Germinal center (tissue), 1 donor: ENCODE measurements at places on chromosomes 16 and 17.

GRCh38 chr17:75878174-75878998, at the start of gene TRIM47:
TSS of gene TRIM47 (minus strand) at chr17:75878581. CDS start at chr17:75878548, 33 bp downstream.
- no peak for DNase-seq

DNA sequence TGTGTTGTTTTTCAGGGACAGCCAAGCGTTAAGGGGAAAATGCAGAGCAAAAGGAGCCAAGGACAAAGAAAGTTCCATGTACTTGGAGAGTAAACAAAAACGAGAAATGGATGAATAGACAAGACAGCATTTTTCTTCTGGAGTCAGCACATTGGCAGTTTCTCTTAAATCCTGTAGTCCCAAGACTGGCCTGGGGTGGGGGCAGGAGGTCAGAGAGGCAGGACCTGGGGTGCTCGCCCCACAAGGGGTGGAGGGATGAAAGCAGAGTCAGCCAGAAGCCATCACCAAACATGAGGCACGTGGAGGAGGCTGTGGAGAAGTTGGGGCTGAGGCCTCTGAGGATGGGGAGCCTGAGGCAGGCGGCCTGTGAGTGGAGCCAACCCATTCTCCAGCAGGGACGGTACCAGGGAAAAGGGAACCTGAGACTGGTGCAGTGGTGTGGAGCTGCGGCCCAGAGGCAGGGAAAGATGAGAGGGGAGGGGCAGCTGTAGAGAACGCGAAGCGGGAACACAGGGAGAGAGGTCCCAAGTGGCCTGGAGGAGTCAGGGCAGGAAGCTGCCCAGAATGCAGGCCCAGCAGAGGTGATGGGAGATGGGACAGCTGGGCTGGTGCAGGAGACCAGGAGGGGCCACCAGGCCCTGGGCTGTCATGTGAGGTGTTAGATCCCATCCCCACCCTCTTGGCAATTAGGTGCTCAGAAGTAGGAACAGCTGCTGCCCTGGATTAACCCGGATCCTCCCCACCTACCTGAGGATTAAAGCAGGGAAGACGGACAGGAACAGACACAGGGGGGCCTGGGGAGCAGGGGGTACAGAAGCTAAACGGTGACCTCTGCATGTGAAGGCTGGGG, 3.3 kb downstream of the TLCD3B start:
- no peak for DNase-seq

- DNase-seq = no peak
Observed at GRCh38 chr17:44518032-44518431, 14.8 kb upstream of the GPATCH8 start.

GRCh38 chr16:69301187-69301586, 10.0 kb upstream of the VPS4A start:
- no peak for DNase-seq

- no peak for DNase-seq
Observed at GRCh38 chr17:80290156-80290555, 29.5 kb downstream of the RNF213 start.

GRCh38 chr17:63961355-63962212, 11.1 kb downstream of the SCN4A start:
- DNase-seq = peak; percentile 82

DNA sequence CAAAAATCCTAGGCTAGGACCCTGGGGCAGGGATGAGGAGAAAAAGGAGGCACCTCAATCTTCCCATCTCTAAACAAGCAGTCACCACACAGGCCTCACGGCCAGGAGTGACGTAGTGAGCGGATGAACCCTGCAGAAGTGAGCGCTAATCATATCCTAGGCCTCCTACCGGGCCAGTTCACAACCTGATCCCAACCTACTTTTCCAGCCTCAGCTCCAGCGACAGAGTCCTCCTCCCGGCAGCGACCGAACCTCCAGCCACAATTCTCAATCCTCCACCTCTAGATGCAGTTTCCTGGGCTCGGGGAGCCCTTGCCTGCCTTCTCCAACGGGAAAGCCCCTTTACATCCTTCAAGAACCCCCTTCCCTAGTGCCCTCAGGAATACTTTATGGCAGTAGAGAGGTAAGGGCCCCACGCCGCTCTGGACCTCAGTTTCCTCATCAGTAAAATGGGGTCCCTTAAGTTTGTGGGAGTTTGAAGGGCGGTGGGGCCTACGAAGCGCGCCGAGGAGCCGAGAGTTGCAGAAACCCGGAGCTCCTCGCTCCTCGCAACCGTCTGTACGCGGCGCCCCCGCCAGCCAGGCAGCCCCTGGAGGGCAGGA, 1.4 kb downstream of the ZNF668 start:
- peak; percentile 42 for DNase-seq

DNA sequence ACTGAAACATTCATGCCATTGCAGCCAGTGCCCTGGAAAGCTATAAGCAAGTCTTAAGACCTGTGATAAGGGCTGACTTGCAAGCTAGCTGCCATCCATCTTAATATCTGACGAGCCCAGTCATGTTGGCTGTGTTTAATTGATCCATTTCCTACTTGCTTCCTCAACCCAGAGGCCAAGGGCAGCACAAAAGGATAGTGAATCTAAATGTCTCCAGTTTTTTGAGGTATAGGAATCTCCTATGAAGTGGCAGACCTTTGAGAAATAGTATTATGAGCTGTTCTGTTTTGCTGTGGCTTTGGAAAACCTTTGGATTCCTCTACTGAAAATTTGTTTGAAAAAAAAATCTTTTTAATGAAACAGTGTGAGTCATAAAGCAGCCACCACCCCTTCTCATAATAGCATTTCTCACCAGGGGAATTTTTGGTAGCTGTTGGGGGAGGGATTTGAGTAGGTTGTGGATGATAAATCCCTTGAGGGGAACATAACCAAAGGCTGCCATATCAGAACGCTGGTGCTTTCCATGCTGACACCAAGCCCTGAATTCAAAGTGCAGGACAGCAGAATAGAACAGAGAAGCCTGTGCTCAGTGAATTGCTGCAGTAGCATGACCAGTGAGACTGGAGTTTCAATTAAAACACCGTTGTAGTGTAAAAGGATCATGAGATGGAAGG, 12.9 kb downstream of the ZNRF1 start:
- no peak for DNase-seq

GRCh38 chr17:39026980-39027451, 59.8 kb upstream of the FBXO47 start:
- DNase-seq = no peak

DNA sequence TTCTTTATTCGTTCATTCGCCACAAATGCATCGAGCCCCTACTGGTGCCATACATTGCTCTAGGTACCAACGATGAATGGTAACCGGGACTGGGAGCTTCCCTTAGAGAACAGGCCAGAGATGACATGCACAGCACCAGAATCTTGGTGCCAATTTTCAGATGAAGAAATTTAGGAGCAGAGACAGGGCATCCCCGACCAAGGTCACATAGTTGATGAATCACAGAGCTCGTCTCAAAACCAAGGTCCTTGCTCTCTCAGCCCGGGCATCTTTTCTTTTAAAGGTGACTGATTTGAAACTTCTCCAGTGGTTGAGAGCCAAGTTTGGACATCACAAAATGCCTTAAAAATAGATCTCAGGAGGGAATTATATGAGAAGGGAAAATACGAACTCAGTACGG, 73.2 kb upstream of the C16orf82 start:
- DNase-seq = no peak

- no peak for DNase-seq
Observed at GRCh38 chr17:81888105-81888987, 3.0 kb downstream of the ALYREF start.
